ENCODE measurements at places on chromosomes 7 and 10. TPM values are rescaled to one million over a fixed set of nuclear protein-coding genes. Genes with fewer than 3 reads are reported as not detected.

DNA sequence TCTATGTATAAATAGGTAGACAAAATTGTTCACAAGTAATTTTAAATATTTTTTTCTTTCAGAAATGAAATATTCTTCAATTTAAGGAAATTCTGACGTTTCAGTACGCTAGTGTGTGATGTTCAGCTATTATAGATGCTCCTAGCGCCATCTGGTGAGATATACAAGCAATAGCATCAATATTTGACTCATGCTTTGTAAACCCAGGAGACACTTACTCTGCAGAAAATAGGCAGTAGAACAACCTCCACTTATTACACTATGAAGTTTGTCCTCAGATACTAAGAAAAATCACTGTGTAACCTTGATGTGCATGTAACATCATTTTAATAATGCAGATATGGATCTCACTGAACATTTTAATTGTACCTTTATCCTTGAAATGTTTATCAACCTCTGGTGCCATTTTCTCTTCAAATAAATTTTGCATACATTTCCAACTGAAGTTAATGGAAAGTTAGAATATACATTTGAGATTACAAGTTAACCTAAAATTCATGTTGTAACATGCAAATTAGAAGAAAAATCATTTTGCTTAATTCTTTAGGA is 151.5 kb upstream of the FAM3C start:
- H3K4me3 ChIP-seq: no peak overlapping the region
- no peak overlapping the region for H3K27ac ChIP-seq
- no peak for DNase-seq
- H3K36me3 ChIP-seq: peaks cover 16% of the 10 kb centered on the region
- H3K27me3 ChIP-seq: no peaks in the 10 kb centered on the region
- H3K4me1 ChIP-seq: peaks cover 50% of the 10 kb centered on the region

GRCh38 chr10:93947055-93947454 is 46.7 kb upstream of the PLCE1 start:
- H3K27me3 ChIP-seq: no peaks in the 10 kb centered on the region
- H3K4me1 ChIP-seq: no peaks in the 10 kb centered on the region
- no peak for DNase-seq
- no peak overlapping the region for H3K4me3 ChIP-seq
- no peaks in the 10 kb centered on the region for H3K36me3 ChIP-seq

DNA sequence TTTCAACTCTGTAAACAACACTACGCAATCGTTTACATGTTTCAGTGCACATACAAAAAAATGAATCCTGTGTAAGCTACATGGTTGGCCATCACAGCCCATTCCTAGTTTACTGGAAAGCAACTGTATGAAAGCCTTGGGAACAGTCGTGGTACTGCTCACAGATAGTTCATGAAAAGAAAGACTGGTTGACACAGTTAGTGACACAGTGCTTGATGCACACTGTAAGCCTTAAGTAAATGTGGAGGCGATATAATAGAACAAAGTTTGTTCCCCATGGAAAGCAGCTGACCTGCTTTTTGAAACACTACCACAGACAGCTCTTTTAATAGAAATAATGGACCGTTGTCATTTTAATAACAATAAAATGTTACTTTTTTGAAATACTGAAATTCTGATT is 5.1 kb downstream of the CACNA2D1 start:
- H3K27me3 ChIP-seq: peaks cover 16% of the 10 kb centered on the region
- no peaks in the 10 kb centered on the region for H3K36me3 ChIP-seq
- no peaks in the 10 kb centered on the region for H3K4me1 ChIP-seq
- H3K27ac ChIP-seq: no peak overlapping the region

GRCh38 chr7:27916372-27916771 is 176.4 kb downstream of the TAX1BP1 start:
- H3K4me1 ChIP-seq: no peaks in the 10 kb centered on the region
- H3K27ac ChIP-seq: no peak overlapping the region
- no peak for DNase-seq
- H3K4me3 ChIP-seq: no peak overlapping the region

Gene NPC1L1
- total RNA-seq: not detected

DNA sequence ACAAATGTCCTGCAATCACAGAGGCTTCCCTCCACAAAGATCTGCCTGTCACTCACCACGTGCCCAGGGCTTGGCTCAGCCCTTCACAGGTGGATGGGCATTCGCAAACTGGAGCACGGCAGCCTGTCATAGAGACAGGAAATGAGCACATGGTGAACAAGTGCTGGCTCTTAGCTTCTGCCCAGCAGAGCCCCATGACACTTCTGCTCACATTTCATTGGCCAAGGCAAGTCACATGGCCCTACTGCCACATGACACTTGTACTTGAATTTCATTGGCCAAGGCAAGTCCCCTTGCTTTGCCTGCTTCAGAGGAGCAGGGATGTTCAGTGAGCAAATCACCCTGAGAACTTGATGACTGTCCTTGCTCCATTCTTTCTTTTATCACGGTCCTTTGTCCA is 110.8 kb upstream of the PPP2R2D start:
- DNase-seq: no peak
- H3K27me3 ChIP-seq: no peaks in the 10 kb centered on the region
- H3K4me3 ChIP-seq: no peak overlapping the region
- H3K27ac ChIP-seq: no peak overlapping the region
- H3K4me1 ChIP-seq: no peaks in the 10 kb centered on the region

- H3K4me3 ChIP-seq: no peak overlapping the region
- no peak for DNase-seq
- no peaks in the 10 kb centered on the region for H3K27me3 ChIP-seq
- H3K4me1 ChIP-seq: peaks cover 7% of the 10 kb centered on the region
- no peak overlapping the region for H3K27ac ChIP-seq
Measured at GRCh38 chr7:27734583-27734982, 5.4 kb upstream of the TAX1BP1 start.

DNA sequence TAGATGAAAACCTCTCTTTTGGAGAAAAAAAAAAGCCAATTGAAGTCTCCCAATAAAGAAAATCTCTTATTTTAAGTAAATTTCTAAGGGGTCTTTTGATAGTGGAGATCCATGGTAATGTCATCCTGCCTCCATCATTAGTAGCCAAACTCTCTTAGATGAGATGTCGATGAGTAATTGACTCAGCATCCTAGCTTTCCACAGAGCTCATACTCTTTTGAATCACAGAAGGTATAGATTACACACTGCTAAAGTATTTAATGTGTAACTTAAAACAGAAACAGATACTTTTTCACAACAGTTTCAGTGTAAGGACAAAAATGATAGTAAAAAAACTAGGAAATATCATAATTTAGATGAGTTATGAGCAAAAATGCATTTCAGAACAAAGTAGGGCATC is 19.4 kb downstream of the MAGI2 start:
- no peak overlapping the region for H3K4me3 ChIP-seq
- H3K27me3 ChIP-seq: no peaks in the 10 kb centered on the region
- H3K27ac ChIP-seq: no peak overlapping the region

Gene ST7
- 6.7 TPM for total RNA-seq

Gene PIP
- not detected for total RNA-seq

GRCh38 chr7:92670204-92670851 is 80.1 kb upstream of the FAM133B start:
- peak overlapping the region; percentile 27 for H3K27ac ChIP-seq
- peak overlapping the region; percentile 2 for H3K4me3 ChIP-seq
- DNase-seq: no peak

Gene LRGUK
- total RNA-seq: 0.15 TPM

- H3K36me3 ChIP-seq: no peaks in the 10 kb centered on the region
- H3K27me3 ChIP-seq: peaks cover 4% of the 10 kb centered on the region
- no peaks in the 10 kb centered on the region for H3K4me1 ChIP-seq
- no peak for DNase-seq
- no peak overlapping the region for H3K4me3 ChIP-seq
Measured at GRCh38 chr10:48940372-48940771, 732 bp upstream of the LRRC18 start.

GRCh38 chr10:104220522-104220921 is 11.6 kb downstream of the CFAP43 start:
- H3K36me3 ChIP-seq: no peaks in the 10 kb centered on the region
- no peak for DNase-seq

- H3K27me3 ChIP-seq: peaks cover 4% of the 10 kb centered on the region
- H3K4me3 ChIP-seq: no peak overlapping the region
- H3K27ac ChIP-seq: no peak overlapping the region
- H3K4me1 ChIP-seq: no peaks in the 10 kb centered on the region
- DNase-seq: no peak
Measured at GRCh38 chr7:54550471-54550870, 8.3 kb downstream of the VSTM2A start.

GRCh38 chr7:124553502-124553901 is 212.1 kb downstream of the GPR37 start:
- no peak overlapping the region for H3K27ac ChIP-seq
- H3K4me3 ChIP-seq: no peak overlapping the region
- no peaks in the 10 kb centered on the region for H3K36me3 ChIP-seq
- no peaks in the 10 kb centered on the region for H3K4me1 ChIP-seq

- H3K4me1 ChIP-seq: no peaks in the 10 kb centered on the region
- H3K36me3 ChIP-seq: no peaks in the 10 kb centered on the region
- no peaks in the 10 kb centered on the region for H3K27me3 ChIP-seq
- H3K27ac ChIP-seq: no peak overlapping the region
- DNase-seq: no peak
- H3K4me3 ChIP-seq: no peak overlapping the region
Measured at GRCh38 chr10:58996063-58996462, 180.4 kb upstream of the PHYHIPL start.

Gene SUGCT
- total RNA-seq: not detected

GRCh38 chr7:111953611-111954010 is 252.6 kb downstream of the DOCK4 start:
- H3K36me3 ChIP-seq: no peaks in the 10 kb centered on the region
- no peak overlapping the region for H3K27ac ChIP-seq
- H3K4me1 ChIP-seq: no peaks in the 10 kb centered on the region

GRCh38 chr7:120475994-120476393 is 203.0 kb downstream of the KCND2 start:
- no peak overlapping the region for H3K27ac ChIP-seq
- no peaks in the 10 kb centered on the region for H3K27me3 ChIP-seq
- H3K4me1 ChIP-seq: no peaks in the 10 kb centered on the region
- no peak overlapping the region for H3K4me3 ChIP-seq
- DNase-seq: no peak

Gene SUN3
- not detected for total RNA-seq

DNA sequence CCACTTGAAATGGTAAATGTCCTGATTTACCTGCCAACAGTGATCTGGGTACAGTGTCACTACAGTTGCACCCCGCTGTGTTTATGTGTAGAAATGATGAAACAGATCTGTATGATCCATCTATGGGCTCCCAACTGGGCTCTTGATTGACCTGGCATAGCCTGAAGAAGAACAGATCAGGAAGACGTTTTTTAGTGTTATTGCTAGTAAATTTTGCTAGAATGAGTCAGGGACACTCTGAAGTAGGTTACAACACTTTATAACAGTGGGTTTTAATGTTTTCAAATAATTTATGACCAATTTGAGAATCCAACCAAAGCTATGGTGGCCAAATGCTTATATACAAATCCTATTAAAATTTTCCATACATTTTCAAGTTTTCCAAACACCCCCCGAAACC is 110.3 kb downstream of the DKK1 start:
- no peak overlapping the region for H3K27ac ChIP-seq
- H3K4me3 ChIP-seq: no peak overlapping the region
- H3K4me1 ChIP-seq: no peaks in the 10 kb centered on the region
- H3K36me3 ChIP-seq: no peaks in the 10 kb centered on the region
- no peak for DNase-seq

All from activated CD4-positive, alpha-beta memory T cell treated with anti-CD3 and anti-CD28 coated beads, Interleukin-2, amount 10 ng/mL, durations not matched to agents 7 days and 5 days (primary cell).